ENCODE measurements at places on chromosomes 16 and 17.

- no peak for DNase-seq
Measured at GRCh38 chr16:50717091-50717490, 23.7 kb downstream of the NOD2 start.

DNA sequence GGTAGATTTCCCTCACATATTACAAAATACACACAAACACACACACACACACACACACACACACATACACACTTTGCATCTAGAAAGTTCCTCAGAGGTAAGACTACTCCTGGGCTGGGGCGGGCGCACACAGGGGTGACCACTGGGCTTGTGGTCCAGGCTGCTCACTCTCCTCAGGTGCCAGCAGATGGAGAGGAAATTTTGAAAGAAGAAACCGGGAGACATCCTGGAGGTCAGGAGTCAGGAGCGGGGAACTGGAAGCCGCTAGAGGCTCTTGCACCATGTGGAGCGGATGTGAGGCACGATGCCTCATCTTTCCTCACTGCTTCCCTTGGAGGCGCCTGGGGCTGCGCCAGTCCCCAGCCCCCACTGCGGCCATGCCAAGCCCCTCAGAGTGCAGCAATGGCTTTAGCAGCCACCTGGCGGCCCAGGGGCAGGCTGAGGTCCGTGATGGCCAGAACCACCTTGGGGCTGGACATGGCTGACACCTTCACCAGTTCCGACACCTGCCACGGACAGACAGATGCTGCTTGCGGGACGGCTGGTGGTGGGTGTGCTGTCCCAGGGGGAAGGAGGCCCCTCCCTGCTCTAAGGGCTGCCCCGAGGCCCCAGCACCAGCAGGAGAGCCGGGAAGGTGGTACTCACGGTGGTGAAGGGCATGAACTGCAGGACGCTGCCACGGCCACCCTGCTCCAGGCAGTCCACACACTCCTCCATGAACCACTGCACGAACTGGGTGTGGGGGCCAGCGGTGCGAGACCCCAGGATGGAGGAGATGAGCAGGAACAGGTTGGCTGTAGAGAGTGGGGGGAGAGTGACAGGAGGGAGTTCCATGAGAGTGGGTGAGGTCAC lies 4.1 kb downstream of the CSF3 start:
- no peak for DNase-seq

- peak; percentile 87 for DNase-seq
Measured at GRCh38 chr17:32909787-32910369, 18.1 kb upstream of the TMEM98 start.

DNA sequence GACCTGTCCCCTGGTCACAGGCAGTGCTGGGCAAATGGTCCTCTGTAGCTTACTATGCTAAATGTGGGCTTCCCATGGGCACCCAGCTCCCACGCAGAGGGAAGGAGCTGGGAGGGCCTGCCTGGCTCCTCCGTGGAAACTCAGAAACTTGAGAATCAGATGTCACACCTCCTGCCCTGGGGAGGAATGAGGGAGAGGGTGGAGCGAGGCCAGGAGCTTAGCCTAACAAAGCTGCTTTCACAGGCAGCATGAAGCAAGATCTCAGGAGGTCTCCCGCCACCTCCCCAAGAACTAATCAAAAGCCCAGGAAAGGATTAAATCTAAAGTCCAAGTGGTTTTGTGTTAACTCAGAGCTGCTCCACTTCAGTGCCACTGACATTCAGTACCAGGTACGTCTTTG lies 33.6 kb upstream of the XYLT2 start:
- no peak for DNase-seq

DNA sequence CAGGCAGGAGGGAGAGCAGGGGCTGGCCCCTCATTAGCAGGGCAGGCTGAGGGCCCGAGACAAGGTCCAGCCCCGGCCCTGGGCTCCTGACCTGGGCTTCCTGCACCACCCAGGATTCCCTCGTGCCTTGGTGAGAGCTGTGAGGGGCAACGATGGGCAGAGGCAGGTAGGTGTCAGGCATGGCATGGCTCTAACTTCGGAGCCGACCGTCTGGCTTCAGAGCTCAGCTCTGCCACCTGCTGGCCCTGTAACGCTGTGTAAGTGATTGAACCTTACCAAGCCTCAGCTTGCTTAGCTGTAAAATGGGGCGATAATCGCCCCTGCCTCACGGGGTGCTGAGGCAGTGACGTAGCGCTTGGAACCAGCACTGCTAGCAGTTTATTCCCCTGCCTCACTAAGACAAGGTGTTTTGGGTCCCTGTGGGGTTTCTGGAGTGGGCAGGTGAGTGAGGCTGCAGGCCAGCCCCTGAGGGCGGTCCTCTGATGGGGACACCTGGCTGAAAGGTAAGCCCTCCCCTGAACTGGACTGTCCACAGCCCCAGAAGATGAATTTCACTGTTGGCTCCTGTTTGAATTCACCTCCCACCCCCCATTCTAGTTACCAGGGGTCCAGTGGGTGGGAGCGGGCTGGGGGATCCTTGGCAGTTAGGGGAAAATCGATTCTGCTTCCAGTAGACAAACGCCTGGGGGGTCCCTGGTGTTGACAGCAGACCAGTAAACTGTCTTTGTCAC lies 184.8 kb upstream of the GSE1 start:
- DNase-seq: no peak

DNA sequence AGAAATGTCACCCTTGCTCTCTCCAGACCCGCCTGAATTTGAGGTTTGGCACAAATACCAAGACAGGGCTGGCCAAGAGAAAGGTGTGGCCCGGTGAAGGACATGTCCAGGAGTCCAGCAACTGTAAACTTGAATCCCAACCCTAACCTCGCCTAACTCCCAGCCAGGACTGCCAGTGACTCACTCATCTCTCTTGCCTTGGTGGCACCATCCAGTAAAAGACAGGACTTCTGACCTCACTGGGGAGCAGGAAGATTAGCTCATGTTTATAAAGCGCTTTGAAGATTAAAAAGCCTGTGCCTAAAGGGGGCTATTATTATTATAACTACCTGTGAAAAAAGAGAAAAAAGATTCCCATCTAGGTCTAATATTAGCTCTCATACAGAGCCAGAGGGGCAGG lies 335.3 kb downstream of the SOX9 start:
- DNase-seq: peak; percentile 52

GRCh38 chr17:13753154-13753553 lies 151.4 kb upstream of the HS3ST3A1 start:
- DNase-seq: no peak

DNA sequence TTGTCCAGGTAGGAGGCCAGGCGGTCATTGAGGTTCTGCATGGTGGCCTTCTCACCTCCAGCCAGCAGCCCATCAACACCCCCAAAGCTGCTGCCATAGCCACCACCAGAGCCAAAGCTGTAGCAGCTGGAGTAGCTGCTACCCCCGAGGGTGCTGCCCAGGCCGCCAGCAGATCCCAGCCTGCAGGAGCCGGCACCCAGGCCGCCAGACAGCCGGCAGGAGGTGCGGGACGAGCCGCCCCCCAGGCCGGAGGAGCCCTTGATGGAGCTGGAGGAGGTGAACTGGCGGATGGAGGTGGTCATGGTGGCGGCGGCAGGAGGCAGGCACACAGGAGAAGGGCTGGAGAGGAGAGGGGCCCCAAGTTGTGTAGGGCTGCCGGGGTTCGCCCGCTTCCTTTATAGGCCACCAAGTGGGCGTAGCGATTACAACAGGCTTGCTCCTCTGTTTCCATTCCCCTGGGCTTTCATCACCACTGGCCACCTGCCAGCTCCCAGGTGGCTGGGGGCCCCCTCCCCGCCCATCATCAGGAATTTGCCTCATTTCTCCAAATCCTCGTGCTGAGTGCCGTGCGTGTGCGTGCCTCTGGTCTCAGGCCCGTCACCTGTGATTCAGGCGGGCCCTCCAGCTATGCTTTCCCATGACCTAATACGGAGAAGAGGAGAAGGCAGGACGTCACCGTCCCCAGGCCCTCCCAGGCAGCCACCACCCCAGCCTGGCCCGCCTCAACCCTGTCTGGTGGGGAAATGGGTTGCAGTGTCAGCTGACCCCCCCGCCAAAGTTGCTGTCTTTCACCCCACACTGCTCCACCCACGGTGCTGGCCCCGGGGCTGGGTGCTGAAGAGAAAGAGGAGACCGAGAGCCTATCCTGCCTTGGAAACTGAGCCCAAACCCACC lies at the start of gene KRT17:
Gene KRT17, minus strand, starts transcription at position 368 of the 894 bp plus-strand sequence. Its CDS starts 66 bp downstream, at position 302.
- no peak for DNase-seq

DNA sequence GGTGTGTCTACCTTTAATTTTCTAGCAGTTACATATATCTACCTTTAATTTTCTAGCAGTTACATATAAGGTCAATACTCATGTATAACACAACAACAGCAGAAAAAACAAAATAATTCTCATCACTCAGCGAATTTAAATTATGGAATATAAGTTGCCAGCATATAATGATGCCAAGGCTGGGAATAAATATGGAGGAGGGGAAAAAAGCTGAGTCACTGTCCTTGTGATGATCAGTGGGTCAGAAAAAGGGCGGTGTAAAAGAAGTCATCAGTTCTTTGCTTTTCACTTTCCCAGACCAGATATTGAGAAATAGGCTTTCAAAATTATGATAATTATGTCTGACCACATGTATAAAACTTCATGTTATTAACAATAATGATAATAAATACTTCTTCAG lies 1471.7 kb downstream of the CDH8 start:
- DNase-seq: no peak

DNA sequence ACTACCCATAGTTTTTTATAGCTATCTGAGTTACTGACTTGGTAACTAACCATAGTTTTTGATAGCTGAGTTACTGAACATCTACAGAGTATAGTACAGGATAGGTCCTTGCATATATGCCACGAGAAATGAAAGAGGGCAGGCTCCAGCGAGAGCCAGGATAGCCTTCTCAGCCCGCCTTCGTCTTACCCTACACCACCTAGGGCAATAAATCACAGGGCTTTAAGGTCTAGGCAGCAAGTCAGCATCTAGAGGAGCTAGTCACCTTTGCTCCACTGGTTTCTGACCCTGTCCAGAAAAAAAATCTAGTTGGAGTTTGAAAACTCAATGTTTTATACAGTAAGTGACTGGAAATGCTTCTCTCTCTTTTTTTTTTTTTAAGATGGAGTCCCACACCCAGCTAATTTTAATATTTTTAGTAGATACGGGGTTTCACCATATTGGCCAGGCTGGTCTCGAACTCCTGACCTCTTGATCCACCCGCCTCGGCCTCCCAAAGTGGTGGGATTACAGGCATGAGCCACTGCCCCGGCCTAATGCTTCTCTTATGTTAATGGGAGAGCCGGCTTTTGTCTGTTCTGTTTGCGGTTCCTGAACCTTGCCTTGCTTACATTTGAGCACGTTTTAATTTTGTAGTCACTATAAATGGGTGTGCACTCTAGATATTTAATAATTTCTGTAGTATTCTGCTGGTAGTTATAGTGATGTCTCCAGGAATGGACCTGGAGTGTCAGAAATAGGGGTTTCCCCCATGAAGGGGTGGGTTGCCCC lies 2.8 kb downstream of the BFAR start:
- no peak for DNase-seq

GRCh38 chr17:28634206-28634865 lies 10.6 kb downstream of the BLTP2 start:
- no peak for DNase-seq

DNA sequence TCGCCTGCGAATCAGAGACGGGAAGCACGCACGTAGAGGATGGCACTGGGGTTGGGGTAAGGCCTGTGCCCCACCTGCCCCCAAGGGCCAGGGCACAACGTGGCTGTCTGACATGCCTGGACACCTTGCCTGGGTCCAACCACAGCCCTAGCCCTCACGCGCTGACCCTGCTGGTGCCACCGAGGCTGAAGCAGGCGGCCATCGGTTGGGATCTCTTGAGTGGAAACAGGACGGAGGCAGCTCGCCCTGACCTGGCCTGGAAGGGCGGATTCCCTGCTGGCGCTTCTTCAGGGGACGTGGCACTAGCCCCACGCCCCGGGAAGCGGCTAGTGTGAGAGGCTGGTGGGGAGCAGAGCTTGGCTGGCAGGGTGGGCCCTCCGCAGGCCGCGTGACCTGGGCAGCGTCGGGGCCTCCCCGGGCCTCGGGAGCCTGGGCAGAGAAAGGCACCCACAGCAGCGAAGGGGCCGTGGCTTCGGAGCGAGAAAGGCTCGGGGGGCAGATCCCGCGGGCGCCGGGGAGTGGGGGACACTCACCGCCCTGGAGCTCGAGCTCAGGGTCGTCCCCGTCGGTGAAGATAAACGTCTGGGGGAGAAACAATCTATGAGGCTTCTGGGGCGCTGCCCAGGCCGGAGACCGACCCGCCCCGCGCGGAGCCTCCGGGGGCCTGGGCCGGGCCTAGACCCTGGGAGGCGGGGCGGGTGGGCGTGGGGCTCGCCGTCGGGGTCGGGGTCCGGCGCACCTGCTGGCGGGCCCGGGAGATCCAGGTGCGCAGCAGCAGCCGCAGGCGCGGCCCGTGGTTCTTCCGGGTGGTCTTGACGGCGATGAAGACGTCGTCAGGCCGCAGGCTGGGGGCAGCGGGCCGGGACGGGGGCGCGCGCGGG lies 610 bp downstream of the RFNG start:
- no peak for DNase-seq

DNA sequence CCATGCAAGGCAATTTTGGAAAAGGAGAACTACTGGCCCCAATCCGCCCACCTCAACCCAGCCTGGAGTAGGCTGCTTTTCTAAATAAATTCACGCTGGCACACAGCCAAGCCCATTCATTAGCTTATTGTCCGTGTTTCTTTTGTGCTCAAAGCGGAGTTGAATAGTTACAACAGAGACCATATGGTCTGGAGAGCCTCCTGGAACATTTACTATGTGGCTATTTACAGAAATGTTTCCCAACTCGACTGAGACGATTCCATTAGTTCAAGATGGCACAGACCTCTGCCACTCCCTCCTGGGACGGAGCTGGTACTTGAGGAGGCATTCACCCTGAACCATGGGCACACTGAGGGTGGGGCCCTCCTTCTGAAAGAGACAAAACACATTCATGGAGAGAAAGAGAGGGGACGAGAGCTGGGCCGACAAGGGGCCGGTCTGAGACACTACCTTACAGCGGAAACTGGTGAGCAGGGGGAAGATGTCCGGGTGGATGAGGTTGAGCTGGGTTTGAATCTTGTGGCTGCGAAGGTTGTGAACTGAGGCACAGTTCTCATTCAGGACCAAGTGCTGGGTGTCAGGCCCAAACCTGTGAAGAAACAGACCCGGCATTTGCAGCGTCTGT lies 15.7 kb downstream of the ELAC2 start:
- no peak for DNase-seq

DNA sequence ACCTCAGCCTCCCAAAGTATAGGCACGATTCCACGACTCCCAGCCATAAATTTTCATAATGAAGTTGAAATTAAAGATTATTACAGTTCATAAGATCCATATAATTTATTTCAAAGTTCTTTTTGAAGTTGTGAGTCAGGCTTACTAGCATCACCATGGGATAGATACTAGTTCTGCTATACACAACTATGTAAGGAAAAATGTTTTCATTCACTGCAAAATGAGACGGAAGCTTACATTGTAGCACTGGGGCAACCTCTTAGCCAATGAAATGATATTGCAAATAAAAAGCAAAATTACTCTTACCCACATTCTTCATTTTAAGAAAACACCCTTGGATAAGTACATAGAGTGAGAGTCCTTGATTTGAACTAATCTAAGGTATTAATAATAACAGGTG lies 18.8 kb upstream of the MARCHF10 start:
- DNase-seq: no peak

Data from myocyte (in vitro differentiated cells).